ENCODE measurements at places on chromosomes 1 and 21. TPM values are rescaled to one million over a fixed set of nuclear protein-coding genes. Genes with fewer than 3 reads are reported as not detected.

Gene LRRC38
- total RNA-seq: 0.25 TPM

Gene KRTAP12-2
- total RNA-seq: 0.25 TPM

Gene F5
- 0.21 TPM for total RNA-seq

Gene KCNJ9
- not detected for total RNA-seq
